ENCODE measurements at places on chromosomes 3 and 15. TPM values are rescaled to one million over a fixed set of nuclear protein-coding genes. Genes with fewer than 3 reads are reported as not detected.

The FBN1 gene
- polyA plus RNA-seq: 5.7 TPM

The ITGB5 gene
- polyA plus RNA-seq: 159 TPM

The CYP1A2 gene
- not detected for polyA plus RNA-seq

The BTLA gene
- not detected for polyA plus RNA-seq

The RAD51 gene
- 0.36 TPM for polyA plus RNA-seq

DNA sequence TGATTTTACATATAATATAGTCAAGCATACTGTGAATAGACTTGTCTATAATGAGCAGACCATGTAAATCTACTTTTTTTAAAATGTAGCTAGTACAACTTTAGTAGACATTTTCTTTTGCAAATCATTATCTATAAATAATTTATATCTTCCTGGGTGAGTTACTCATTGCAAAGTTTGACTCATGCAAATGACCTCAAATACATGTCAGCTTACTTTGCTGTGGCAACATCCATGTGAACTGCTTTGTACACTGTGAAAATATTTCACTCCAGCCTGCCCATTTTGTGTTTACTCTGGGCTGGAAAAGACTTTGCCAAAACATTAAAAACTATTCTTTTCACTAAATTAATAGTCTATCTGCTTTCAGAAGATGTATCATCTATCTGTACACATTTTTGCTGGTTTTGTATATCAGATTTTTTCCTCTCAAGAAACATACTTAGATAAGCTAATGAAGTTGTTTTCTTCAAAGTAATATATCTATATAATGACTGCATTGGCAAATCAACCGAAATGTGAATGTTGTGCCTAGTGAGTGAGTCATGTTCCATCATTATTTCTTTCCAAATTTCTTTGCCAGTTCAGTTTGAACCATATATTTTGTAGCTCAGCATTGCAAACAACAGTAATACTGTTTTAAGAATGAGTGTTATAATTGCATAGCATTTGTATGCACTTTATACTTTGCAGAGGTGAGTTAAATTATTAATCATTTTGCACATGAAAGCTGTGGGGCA is 26.5 kb downstream of the IGSF10 start:
- no peak overlapping the region for H3K27ac ChIP-seq
- H3K4me1 ChIP-seq: no peaks in the 10 kb centered on the region
- H3K36me3 ChIP-seq: no peaks in the 10 kb centered on the region
- DNase-seq: no peak
- H3K4me3 ChIP-seq: no peak overlapping the region
- H3K27me3 ChIP-seq: no peaks in the 10 kb centered on the region

- no peaks in the 10 kb centered on the region for H3K27me3 ChIP-seq
- peaks cover 7% of the 10 kb centered on the region for H3K4me1 ChIP-seq
- no peak for DNase-seq
- H3K27ac ChIP-seq: no peak overlapping the region
- H3K36me3 ChIP-seq: no peaks in the 10 kb centered on the region
These were observed 100.4 kb upstream of the PPP2R3A start for GRCh38 chr3:135865085-135865484.

- DNase-seq: no peak
- no peak overlapping the region for H3K4me3 ChIP-seq
- H3K27ac ChIP-seq: no peak overlapping the region
- no peaks in the 10 kb centered on the region for H3K4me1 ChIP-seq
These were observed 38.6 kb downstream of the MCTP2 start for GRCh38 chr15:94269954-94270353.

DNA sequence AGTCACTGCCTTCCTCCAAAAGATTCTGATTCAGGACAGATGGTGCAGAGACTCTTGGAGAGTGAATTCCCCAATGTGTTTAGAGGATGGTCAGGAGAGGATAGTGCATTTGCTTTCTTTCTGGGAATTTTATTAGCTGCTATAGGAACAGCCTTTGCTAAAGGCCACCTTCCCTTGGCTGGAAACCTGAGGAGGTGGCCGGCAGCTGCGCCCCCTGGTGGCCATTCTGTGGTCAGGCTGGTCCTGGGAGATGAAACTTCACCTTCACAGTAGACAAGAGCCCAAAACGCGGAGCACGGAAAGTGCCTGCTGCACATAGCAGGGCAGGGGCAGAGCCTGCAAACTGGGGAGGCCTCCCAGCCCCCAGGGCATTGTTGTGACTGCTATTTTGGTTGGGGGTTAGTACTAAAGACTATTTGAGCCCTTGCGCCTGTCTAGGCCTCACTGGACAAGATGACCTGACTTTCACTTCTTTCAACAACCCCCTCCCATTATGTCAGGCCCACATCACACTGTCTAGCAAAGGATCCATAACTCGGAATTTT is 34.3 kb downstream of the SEC22C start:
- H3K27ac ChIP-seq: peak overlapping the region; percentile 26
- no peak overlapping the region for H3K4me3 ChIP-seq
- H3K4me1 ChIP-seq: peaks cover 19% of the 10 kb centered on the region
- peak; percentile 65 for DNase-seq
- H3K27me3 ChIP-seq: no peaks in the 10 kb centered on the region

DNA sequence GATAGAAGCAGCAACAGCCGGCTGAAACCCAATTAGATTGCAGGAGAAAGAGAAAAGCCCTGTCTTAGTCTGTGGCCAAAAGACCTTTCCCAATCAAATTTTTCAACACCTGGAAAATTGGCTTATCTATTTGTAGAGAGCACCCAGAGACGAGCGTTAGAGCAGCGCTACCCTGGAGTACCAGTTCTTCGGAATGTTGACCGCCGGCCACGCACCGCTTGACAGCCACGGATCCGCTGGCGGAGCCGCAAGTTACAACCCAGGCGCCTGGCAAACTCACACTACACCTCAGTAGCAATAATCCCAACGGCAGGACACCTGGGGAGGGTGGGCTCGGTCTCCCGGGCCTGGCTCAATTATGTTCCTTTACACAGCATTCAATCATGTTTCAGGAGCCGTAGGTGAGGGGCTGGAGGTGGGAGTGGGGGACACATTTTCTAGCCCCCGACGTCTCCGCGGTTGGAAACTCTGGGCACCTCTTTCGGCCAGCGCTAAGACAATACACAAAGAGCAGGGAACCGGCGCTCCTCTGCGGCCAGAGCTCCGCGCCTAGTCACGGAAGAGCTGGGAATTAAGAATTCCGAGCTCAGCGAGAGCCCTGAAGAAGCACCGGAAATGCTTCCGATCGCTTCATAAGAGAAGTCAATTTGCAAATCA is 1.2 kb downstream of the MB21D2 start:
- H3K4me3 ChIP-seq: peak overlapping the region; percentile 65
- peak overlapping the region; percentile 96 for H3K27ac ChIP-seq
- no peaks in the 10 kb centered on the region for H3K36me3 ChIP-seq
- H3K27me3 ChIP-seq: no peaks in the 10 kb centered on the region
- DNase-seq: peak; percentile 72
- peaks cover 4% of the 10 kb centered on the region for H3K4me1 ChIP-seq

DNA sequence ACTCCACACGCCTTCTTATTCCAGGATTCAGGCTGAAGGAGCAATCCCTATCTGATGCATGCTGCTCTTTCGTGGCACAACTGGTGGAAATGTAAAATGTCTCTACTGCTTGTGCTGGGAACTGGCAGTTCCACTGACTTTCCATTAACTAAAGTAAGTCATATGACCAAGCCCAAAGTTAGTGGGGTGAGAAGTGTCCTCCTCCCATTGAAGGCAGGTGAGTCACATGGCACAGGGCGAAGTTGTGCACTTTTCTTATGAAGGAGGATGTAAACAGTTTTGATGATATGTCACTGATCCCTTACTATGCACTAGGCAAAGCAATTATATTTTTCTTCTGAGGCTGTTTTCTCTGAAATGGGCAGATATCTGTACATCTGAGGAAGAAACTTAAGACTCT is 51.6 kb downstream of the SLC7A14 start:
- no peaks in the 10 kb centered on the region for H3K36me3 ChIP-seq
- H3K27me3 ChIP-seq: no peaks in the 10 kb centered on the region
- H3K4me3 ChIP-seq: no peak overlapping the region
- no peak overlapping the region for H3K27ac ChIP-seq
- DNase-seq: no peak

DNA sequence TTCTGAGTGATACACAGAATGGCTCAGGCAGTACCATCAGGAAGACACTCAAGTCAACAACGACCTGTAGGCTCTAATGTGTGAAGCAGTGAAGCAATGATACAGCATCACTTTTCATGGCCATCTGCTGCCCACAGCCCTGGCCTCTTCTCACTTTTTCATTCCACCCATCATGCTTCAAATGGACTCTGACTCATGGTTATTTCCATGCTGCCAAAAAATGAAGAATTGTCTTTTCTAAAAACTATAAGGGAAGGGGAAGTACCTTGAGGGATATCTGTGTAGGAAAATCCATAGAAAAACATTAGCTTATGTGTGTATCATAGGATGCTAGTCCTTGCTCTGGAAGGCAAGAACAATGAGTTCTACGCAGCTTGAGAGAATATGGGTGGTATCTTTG is 11.5 kb downstream of the HGD start:
- H3K4me3 ChIP-seq: no peak overlapping the region
- no peaks in the 10 kb centered on the region for H3K4me1 ChIP-seq
- H3K27ac ChIP-seq: no peak overlapping the region
- no peaks in the 10 kb centered on the region for H3K36me3 ChIP-seq
- DNase-seq: no peak

DNA sequence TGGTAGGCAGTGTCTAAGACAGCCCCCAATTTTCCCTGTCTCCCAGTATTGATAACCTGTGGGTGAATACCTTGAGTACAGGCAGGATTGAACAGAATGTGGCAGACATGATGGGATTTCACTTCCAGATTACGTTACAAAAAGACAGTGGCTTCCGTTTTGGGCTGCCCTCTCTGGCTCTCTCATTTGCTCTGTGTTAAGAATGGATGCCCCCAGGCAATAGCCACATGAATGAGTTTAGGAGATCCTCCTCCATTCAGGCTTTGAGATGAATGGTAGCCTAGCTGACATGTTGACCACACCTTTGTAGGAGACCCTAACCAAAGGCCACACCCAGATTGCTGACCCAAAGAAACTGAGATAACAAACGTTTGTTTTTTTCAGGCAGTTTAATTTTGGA is 34.3 kb downstream of the UBXN7 start:
- no peaks in the 10 kb centered on the region for H3K27me3 ChIP-seq
- H3K4me1 ChIP-seq: peaks cover 6% of the 10 kb centered on the region
- peaks cover 81% of the 10 kb centered on the region for H3K36me3 ChIP-seq
- no peak overlapping the region for H3K27ac ChIP-seq

- no peaks in the 10 kb centered on the region for H3K36me3 ChIP-seq
- H3K4me3 ChIP-seq: peak overlapping the region; percentile 81
- H3K4me1 ChIP-seq: peaks cover 38% of the 10 kb centered on the region
- H3K27ac ChIP-seq: peak overlapping the region; percentile 79
These were observed 610 bp downstream of the ARID3B start for GRCh38 chr15:74541494-74542165.

GRCh38 chr3:188496390-188496789 is 342.4 kb downstream of the LPP start:
- H3K4me3 ChIP-seq: no peak overlapping the region
- no peak overlapping the region for H3K27ac ChIP-seq
- H3K27me3 ChIP-seq: no peaks in the 10 kb centered on the region
- no peak for DNase-seq
- no peaks in the 10 kb centered on the region for H3K36me3 ChIP-seq
- H3K4me1 ChIP-seq: no peaks in the 10 kb centered on the region

DNA sequence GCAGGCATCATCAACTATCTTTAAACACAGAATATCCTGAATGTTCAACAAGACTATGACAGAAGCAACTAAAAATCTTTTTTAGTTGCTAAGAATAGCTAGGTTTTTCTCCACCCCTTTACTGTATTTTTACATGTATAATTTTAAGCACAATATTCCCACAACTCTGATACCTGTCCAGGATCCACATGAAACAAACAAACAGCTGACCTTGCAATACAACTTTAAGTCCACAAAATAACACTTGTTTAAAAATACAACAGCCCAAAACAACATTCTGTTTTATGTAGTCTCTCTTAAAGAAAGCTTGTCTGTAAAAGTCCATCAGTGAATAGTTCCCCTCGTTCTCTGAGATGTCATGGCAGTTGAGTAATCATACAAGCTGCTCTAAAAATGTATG is 41.1 kb downstream of the IFT57 start:
- H3K4me1 ChIP-seq: no peaks in the 10 kb centered on the region
- no peaks in the 10 kb centered on the region for H3K36me3 ChIP-seq
- DNase-seq: no peak
- H3K4me3 ChIP-seq: no peak overlapping the region
- H3K27ac ChIP-seq: no peak overlapping the region

DNA sequence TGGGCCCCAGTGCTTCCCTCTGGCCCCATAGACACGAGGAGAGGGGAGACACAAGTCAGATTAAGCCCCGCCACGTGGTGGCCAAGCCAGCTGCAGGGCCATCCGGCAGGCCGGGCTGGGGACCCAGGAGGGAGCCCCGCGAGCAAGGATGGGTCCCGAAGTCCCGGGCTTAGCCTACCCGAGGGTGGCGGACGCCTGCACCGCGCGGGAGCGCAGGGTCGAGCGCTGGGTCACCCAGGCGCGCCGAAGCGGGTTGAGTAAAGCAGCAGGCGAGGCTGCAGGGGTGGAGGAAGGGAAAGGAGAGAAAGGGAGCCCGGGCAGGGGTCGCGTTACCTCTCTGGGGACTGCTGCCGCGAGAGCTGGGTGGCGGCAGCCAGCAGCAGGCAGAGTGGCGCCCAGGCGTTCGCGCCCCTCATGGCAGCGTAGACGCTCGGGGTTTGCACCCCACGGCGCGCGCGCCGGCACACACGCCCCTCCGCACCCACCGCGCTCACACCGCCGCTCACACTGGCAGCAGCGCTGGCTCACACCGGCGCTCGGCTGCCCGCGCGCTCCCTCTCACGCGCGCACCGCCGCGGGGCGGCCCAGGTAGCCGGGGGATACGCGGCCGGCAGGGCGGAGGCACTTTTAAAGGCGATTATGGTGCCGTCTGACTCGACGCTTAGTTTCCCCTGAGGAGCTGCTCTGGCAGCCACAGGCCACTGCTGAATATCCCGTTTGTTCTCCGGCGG is at the start of gene PCOLCE2:
Gene PCOLCE2 (minus strand): TSS at position 603 of the 731 bp plus-strand sequence. CDS start 187 bp downstream, at position 416.
- peak within 1 kb of the TSS; percentile 73 for H3K27ac ChIP-seq
- peak within 1 kb of the TSS; percentile 83 for H3K4me3 ChIP-seq
- no peaks in the 10 kb centered on the region for H3K36me3 ChIP-seq
- peaks cover 29% of the 10 kb centered on the region for H3K4me1 ChIP-seq

- H3K27ac ChIP-seq: peak overlapping the region; percentile 92
- peaks cover 28% of the 10 kb centered on the region for H3K4me1 ChIP-seq
- H3K27me3 ChIP-seq: no peaks in the 10 kb centered on the region
- no peaks in the 10 kb centered on the region for H3K36me3 ChIP-seq
- H3K4me3 ChIP-seq: peak overlapping the region; percentile 52
These were observed 45.6 kb upstream of the SYNM start for GRCh38 chr15:99059010-99059981.
